ENCODE measurements at places on chromosomes 13 and 19. TPM values are rescaled to one million over a fixed set of nuclear protein-coding genes. Genes with fewer than 3 reads are reported as not detected.
A peak's percentile ranks its signal among the peaks of the same experiment; 100 is the strongest.

- H3K27ac ChIP-seq = no peak overlapping the region
- peak overlapping the region; percentile 83 for H3K4me3 ChIP-seq
- no peaks in the 10 kb centered on the region for H3K36me3 ChIP-seq
- H3K27me3 ChIP-seq = peaks cover 37% of the 10 kb centered on the region
These were observed 1.0 kb upstream of the SLC17A7 start for GRCh38 chr19:49442354-49442753.

DNA sequence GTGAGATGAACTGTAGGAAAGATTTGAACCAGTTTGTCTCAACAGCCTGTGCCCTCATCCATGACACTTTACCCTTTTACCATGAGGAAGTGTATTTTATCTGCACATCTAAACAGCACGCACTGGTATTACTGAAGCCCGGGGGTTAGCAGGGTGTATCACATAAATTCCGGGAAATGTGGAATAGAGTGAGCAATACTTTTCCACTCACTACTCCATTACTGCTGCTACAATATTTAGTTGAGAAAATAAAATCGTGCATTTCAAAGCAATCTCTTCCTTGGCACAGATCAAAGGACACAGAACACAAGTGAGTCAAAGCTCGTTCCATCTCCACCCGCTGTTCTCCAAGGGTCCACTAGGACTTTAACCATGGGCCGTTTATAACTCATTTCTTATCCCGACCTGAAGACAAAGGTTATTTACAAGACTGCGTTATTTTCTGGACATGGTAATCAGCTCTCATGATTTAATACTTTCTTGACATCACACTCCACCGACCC lies 35.2 kb downstream of the STK24 start:
- no peak overlapping the region for H3K27ac ChIP-seq
- peaks cover 8% of the 10 kb centered on the region for H3K36me3 ChIP-seq
- peaks cover 14% of the 10 kb centered on the region for H3K4me1 ChIP-seq
- no peaks in the 10 kb centered on the region for H3K27me3 ChIP-seq
- DNase-seq = no peak
- no peak overlapping the region for H3K4me3 ChIP-seq

DNA sequence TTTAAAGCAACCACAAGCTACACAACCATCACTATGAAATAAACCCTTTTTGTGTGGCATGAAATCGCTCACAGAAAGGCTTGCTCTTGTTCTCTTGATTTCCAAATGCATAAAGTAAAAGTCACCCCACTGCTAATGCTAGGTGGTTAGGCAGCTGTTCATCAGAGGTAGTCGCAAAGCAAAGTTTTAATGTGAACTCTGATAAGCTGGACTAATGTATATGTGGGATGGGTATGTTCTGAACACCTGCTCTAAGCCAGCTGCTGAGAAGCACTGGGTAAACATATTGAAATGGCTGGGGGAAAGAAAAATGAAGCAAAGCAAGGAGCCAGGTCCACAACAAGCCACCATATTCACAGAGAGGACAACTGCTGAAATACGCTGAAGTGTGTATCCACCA lies 142.3 kb downstream of the KLF12 start:
- H3K4me1 ChIP-seq = no peaks in the 10 kb centered on the region
- no peaks in the 10 kb centered on the region for H3K36me3 ChIP-seq
- no peaks in the 10 kb centered on the region for H3K27me3 ChIP-seq
- DNase-seq = no peak
- H3K4me3 ChIP-seq = no peak overlapping the region

DNA sequence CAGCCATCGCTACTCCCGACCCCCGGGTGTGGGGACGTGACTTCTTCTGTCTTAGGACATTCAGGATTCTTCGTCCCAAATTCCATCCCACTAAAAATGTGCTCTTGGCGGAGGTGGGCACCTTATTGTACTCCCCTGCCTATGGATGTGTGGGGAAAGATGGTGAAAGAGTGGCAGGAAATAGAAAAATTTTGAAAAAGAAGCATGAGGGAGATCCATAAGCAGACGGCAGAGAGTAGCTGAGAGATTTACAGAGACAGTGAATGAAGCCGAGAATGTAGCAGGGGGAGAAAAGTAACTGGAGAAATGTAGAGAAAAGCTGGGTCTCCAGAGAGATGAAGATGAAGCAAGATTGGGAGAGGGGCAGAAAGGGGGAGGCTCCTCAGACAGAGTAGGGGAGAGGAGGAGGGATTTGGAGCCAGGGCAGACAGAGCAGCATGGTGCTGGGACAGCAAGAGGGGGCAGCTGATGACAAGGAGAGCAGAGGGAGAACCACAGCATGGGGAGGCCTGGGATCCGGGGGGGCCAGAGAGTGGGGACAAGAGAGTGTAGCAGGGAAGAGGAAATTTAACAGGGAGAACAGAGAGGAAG lies 843 bp downstream of the ZNF610 start:
- H3K27me3 ChIP-seq = no peaks in the 10 kb centered on the region
- no peak for DNase-seq
- no peak overlapping the region for H3K27ac ChIP-seq
- no peaks in the 10 kb centered on the region for H3K36me3 ChIP-seq
- peak overlapping the region; percentile 63 for H3K4me3 ChIP-seq

The RASIP1 gene
- 1.3 TPM for total RNA-seq

The SBNO2 gene
- total RNA-seq = 75.6 TPM

The CASP14 gene
- 0.58 TPM for total RNA-seq

Measured in PC-9 (cell line).